Kidney (tissue), 22 donors: ENCODE measurements at places on chromosomes 6 and 20. TPM values are rescaled to one million over a fixed set of nuclear protein-coding genes. Genes with fewer than 3 reads are reported as not detected.
A peak's percentile ranks its signal among the peaks of the same experiment; 100 is the strongest.

The PGC gene
- 0.39 TPM for polyA plus RNA-seq

The KIF6 gene
- polyA plus RNA-seq = 1.7 TPM

The PIGT gene
- 95.0 TPM for polyA plus RNA-seq

The PROKR2 gene
- polyA plus RNA-seq = not detected

The HLA-DMA gene
- 101 TPM for polyA plus RNA-seq

The MPC1 gene
- 313 TPM for polyA plus RNA-seq

GRCh38 chr6:41515995-41516394, 30.2 kb upstream of the FOXP4 start:
- DNase-seq = no peak

DNA sequence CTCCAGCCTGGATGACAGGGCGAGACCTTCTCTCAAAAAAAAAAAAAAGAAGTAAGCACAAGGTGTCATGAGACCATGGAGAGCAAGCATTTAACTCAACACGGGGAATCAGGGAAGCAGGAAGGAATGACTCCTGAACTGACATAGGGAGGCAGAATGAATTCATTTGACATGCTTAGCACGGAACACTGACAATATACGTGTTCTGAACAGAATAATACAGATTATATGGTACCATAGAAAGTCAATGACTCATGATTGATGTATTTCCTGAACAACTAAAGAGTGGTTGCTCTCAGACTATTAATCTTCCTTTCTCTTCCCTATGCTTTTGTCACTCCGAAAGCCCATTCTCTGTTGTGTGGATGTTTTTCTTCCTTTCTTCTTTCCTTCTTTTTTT, 20.7 kb upstream of the ASIP start:
- DNase-seq = no peak

DNA sequence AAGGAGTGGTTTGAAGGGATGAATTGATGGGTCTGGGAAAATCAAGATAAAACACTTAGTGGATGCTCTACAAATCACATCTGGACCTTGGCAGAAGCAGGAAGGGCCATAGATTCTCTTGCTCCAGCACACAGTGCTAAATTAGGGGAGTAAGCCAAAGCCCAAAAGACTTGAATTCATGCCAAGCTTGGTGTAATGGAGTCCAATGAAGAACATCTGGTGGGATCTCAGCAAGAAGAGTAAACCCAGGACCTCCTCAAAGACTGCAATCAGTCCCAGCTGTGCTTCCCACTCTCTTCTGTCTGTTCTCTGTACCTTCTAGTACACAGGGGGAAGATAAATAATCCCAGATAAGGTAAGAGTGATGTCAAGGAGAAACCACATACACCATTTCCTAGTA, 683.4 kb downstream of the RNF144B start:
- DNase-seq = no peak

- DNase-seq = no peak
Observed at GRCh38 chr6:15841937-15842726, 179.3 kb upstream of the DTNBP1 start.

DNA sequence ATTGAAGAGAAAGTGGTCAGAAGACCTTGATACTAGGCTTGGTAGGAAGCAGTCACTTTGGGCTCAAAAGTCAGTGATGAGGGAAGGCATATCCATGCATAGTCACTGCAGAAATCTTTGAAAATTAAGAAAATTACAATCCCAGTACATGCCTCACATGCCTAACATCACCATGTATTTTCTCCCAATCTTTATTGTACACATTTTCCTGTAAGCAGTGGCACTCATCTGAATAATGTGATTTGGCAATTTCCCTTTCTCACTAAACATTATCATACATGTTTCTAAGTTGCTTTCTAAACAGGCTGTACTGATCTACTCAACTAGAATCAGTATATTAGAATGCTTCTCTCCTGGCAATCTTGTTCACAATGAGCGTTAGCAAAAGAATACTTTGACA, 280.7 kb upstream of the SUPT3H start:
- DNase-seq = no peak

DNA sequence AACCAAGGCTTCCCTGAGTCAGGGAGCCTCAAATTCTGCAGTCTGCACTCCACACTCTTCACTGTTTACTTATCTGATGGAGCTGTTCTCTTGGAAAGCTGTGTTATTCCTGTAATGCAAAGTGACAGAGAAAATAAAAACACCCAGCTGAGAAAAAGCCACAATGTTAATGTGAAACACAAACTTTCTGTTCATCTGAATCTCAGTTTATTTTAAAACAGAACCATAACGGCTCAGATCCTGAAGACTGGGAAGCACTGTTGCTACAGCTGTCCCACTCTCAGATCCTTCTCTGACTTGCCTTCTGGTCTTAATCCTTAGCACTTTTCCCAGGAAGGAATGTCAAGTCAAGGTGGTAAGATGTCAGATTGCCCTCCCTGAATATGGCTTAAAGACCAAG, 736.6 kb downstream of the DHX35 start:
- no peak for DNase-seq

GRCh38 chr6:31978831-31979230, 3.0 kb upstream of the C4A start:
- peak; percentile 22 for DNase-seq

DNA sequence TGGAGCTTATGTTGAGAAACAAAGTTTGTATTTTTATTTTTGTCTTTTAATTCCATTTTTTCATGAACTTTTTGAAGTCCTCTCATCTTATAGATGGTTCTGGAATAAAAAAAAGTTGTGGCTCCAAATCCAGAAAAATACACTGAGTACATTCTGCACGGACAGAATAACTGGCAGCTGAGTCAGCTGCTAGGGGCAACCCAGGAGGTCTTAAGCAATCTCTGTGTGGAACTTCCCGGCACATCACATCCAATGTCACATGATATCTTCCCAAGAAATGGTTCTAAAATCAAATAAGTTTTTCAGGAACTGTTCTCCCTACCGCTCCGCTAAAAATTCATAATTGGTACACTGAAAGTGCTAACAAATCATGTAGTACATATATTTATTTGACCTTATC, 29.8 kb downstream of the SLC13A3 start:
- DNase-seq = no peak
